Fibroblast of skin of abdomen (primary cell): ENCODE measurements at places on chromosomes 5 and 9.

GRCh38 chr5:128436749-128437188 lies 101.3 kb downstream of the FBN2 start:
- DNase-seq = peak; percentile 81

- DNase-seq = no peak
Observed at GRCh38 chr9:126448136-126448535, 121.5 kb downstream of the MVB12B start.

- DNase-seq = no peak
Observed at GRCh38 chr5:66717455-66718373, 121.5 kb downstream of the MAST4 start.

DNA sequence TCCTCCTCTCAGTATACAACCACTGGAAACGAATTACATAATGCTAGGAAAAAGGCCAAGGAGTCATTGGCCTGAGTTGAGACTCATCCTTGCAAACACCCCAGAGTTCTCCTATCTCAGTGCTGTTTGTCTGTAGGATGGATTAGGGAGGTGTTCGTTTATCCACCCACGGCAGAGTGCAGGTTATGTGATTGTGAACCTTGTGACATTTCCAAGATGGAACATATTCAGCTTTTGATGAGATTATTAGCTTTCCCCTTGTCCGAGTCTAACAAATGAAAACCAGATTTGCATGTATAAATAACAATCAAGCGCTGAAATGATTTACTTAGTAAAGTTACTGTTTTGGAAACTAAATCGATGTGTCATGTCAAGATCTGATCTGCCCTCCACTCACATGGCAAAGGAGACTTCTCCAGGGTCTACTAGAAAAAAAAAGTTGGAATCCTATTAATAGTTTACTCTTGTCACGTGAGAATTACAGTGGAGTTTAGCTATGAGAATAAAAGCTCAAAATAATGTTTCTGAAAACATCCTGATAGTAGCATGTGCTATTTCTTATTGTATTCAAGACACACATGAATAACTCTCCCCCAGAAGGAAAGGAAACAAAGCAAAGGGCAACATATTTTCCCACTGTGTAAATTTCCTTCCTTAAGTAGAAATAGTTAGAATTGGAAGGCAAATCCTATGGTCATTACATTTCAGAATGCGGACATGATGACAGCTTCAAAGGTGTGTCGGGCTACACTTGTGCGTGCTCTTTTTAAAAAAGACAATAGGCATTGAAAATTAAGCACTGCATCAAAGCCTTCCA lies 600.4 kb downstream of the EBF1 start:
- peak; percentile 43 for DNase-seq

DNA sequence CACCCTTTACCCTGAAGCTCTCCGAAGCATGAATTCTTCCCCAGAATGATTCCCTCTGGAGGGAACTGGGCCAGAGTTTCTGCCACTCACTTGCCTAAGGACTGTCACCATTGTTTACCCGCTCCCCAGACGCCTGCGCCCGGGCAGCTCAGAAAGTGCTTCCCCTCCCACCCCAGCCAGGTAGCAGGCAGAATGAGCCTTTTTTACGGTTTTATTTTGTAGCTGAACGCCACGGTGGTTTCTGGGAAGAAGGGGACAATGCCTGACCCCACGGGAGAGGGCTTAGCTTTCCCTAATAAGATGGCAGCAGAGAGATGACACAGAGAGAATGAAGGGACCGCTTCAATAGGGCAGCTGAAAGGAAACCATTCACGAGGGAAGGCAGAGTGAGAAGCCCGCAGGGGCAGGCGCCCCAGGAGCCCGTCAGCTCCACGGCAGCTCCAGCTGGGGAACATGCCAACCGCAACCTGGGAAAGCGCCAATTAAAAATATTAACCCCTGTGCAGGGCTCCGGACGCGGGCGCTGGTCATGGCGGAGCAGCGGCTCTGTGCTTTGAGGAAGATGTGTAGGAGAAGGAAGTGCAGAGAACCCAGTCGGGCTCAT lies 20.4 kb upstream of the NTNG2 start:
- no peak for DNase-seq

DNA sequence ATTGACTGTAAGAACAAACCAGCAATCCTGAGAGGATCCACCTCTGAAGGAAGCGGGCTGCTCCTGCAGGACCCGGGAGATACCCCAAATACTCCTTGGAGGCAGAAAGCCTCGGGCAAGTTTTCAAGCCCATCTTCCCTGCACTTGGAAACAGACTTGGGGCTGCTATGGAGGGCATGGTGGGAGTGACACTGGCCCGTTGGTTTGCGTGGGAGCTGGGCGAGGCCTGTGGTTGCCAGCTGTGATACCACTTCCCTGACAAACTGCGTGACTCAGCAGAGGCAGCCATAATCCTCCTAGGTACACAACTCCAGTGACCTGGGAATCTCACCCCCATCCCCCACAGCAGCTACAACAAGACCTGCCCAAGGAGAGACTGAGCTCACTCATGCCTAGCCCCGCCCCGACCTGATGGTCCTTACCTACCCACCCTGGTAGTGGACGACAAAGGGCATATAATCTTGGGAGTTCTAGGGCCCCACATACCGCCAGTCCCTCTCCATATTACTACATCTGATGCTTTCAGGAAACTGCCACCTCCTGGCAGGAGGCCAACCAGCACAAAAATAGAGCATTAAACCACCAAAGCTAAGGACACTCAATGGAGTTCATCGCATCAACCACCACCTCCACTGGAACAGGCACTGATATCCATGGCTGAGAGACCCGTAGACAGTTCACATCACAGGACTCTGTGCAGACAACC lies 38.1 kb upstream of the VLDLR start:
- no peak for DNase-seq

DNA sequence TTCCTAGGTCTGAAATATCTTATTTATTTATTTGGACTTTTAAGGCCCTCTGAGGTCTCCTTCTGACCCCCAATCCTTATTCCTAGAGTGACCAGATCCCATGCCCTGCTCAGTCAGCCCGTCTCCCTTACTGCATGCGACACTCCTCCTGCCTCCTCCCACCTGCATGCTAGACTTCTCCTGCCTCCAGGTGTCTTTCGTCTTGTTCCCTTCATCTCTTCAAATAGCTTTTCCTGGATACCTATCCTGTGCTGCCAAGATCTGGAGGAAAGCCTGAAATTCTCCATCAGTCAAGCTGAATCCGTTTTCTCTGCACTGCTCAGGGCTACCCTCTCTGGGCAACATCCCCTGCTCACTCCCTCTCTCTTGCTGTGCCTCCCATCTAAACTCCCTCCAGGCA lies 81.0 kb downstream of the PRDM6 start:
- DNase-seq = no peak

- DNase-seq = peak; percentile 73
Observed at GRCh38 chr5:57325678-57326397, 152.0 kb downstream of the GPBP1 start.

GRCh38 chr9:92133949-92134604 lies 18.9 kb upstream of the SPTLC1 start:
- DNase-seq = peak; percentile 78

- DNase-seq = no peak
Observed at GRCh38 chr9:123964761-123965160, 34.8 kb upstream of the DENND1A start.

GRCh38 chr5:97355775-97356174 lies 172.7 kb upstream of the RIOK2 start:
- DNase-seq = no peak

GRCh38 chr9:127450243-127450760 lies 904 bp downstream of the RPL12 start:
- peak; percentile 23 for DNase-seq

DNA sequence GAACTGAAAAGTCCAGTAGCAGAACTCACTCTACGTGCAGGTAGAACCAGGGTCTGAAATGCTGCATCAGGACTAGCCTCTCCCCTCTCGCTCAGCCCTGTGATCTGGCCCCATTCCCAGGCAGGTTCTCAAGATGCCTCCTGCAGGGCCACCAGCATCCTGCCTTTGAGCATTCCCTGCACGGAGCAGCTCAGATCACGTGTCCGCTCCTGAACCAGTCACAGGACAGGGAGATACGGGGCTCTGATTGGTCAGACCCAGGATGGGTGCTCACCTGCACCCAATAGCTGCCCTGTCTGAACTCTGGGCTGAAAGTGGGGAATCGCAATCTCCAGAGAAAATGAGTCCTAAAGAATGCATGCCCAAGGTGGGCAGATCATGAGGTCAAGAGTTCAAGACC lies 50.8 kb downstream of the NEURL1B start:
- no peak for DNase-seq
